ENCODE measurements at places on chromosomes 16 and 17.

GRCh38 chr16:56121156-56121500 is 70.2 kb upstream of the GNAO1 start:
- DNase-seq, result no peak

DNA sequence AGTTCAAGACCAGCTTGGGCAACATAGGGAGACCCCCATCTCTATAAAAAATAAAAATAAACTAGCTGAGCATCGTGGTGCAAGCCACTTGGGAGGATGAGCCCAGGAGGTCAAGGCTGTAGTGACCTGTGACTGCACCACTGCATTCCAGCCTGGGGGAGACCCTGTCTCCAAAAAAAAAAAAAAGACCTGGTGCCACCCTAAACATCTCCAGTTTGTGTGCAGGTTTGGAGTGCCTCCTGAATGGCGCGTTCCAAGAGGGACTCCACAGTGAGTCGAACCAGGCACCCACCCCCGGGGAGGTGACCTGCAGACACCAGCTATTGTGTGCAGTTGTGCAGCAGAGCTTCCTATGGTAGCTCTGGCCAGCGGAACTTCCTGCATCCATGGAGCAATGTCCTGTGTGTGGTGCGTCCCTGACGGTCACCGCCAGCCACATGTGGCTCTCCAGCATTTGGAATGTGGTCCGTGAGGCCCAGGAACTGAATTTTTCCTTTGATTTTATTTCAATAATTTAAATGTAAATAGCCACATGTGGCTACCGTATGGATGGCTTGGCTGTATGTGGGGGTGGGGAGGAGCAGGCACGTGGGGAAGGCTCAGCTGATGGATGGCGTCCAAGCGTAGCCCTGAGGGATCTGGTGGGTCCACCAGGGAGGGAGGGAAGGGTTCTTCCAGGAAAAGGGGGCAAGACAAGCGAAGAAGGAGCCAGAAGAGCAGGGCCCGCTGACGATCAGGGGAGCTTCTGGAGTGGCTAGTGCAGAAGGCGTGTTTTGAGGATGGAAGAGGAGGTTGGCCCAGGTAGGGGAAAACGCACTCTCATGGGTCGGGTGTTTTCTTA is 107.1 kb upstream of the GSE1 start:
- no peak for DNase-seq

GRCh38 chr17:76909971-76910760 is 42.0 kb downstream of the MGAT5B start:
- DNase-seq, result no peak

DNA sequence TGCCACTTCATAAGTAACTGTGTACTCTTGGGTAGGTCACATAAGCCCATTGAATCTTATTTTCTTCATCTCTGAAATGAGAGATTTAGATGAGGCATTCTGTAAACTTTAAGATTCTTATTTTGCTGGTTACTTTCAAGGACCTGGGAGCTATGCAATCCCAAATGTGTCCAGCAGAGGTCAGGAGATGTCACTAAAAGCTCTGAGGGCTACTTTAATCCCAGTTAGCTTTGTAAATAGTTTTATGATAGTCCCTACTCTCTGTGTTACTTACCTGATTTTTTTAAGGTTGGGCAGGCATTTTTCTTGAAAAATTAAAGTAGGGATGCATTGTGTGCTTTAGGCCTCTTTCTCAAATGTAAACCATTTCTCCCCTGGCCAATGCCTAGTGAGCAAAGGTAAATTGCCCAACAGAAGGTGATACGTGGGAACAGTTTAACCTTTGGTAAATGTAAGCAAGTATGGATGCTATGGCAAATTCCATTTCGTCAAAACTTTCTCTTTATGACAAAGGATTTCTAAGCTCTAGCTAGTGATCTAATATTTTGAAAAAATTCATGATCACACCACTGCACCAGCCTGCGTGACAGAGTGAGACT is 57.1 kb upstream of the WSB1 start:
- DNase-seq, result peak; percentile 61

DNA sequence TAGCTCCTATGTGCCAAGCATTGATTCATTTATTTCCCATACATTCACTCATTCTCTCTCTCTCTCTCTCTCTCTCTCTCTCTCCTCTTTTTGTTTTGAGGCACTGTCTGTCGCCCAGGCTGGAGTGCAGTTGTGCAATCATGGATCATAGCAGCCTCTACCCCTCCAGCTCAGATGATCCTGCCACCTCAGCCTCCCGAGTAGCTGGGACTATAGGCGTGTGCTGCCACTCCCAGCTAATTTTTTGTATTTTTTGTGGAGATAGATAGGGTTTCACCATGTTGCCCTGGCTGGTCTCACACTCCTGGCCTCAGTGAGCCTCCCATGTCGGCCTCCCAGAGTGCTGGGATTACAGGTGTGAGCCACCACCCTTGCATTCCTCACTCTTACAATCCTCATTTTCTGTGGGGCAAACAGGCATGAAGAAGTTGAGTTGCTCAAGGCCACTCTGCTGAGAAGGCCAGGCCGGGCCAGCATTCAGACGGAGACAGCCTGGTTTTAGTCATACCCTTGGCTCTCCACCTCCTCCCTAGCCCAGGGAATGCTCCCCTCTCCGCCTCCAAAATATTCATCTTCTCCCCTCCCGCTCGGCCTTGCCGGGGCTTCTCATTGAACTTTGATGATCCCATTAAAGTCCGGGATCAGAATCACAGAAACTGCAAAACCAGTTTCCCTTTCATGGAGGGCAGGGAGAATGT is 765 bp upstream of the PRM2 start:
- DNase-seq, result no peak

DNA sequence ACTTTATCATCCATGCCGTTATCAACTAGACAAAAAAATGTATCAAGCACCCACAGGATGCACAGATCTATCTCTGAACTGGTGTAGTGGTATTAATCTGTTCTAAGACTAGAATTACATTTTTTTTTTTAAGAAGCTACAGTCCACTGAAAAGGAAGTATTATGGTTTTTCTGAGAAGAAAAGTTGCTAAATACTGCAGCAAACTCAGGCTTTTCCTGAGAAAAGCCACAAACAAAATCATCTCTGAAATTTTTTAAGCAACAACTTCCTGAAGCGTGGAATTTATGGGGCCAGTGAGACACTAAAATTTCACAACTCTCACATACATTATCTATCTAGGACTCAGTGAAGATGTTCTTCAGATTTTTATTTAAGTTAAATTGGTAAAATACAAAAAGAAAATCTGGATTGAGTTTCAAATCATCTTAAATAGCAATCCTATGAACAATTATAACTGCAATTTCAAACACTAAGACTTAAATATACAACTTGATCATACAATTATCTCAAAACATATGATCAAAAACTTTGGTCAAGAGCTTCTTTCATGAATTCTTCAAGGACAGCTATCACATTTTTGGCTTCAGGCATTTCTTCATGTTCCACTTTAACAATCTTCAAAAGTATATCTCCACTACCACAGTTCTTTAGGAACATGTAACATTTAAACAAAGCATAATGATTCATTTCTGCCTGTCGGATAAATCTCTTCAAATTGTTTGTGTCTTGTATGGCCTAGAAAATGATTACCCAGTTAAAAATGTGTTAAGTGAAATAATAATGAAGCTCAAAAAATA is 10.5 kb downstream of the C17orf75 start:
- no peak for DNase-seq

DNA sequence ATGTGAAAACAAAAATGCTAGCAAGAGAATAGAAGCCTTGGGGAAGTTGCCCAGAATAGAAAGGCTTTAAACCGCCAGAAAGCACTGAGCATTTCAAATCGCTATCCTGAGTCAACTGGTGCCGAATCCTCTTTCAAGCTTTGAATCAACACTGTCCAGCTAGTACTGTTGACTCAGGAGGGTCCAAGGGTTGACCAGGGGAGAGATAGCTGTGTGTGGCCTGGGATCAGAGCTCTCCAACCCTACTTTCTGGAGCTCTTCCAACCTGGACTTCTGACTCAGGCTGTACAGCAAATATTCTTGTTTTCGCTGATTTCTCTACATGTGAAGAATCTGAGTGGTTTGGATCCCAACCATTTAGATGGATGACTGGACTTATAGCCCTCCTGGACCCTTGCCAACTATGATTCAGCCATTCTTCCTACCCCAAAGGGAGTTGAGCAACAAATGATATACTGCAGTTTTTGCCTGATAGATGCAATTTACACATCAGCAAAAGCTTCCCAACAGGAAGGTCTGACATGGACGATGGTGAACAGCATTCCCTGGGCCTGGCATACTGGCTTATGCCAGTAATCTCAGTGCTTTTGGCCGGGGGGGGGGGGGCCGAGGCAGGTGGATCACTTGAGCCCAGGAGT is 154.0 kb upstream of the SDK2 start:
- no peak for DNase-seq

DNA sequence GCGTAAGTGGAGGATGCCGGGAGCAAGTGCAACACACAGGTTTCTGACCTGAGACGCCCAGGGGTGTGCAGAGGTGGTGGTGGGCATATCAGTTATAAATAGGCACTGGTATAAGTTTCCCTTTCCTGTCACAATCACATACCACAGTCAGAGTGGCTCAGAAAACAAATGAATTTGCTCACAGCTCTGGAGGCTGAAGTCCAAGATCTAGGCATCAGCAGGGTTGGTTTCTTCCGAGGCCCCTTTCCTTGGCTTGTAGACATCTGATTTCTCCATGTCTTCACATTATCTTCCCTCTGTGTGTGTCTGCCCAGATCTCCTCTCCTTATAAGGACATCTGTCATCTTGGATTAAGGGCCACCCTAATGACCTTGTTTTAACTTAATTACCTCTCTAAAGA is 250.5 kb upstream of the TNRC6C start:
- no peak for DNase-seq

- DNase-seq, result no peak
These were observed 85.6 kb downstream of the CLEC16A start for GRCh38 chr16:11029948-11030347.

GRCh38 chr17:79836972-79837887 is 2.0 kb downstream of the CBX4 start:
- no peak for DNase-seq

DNA sequence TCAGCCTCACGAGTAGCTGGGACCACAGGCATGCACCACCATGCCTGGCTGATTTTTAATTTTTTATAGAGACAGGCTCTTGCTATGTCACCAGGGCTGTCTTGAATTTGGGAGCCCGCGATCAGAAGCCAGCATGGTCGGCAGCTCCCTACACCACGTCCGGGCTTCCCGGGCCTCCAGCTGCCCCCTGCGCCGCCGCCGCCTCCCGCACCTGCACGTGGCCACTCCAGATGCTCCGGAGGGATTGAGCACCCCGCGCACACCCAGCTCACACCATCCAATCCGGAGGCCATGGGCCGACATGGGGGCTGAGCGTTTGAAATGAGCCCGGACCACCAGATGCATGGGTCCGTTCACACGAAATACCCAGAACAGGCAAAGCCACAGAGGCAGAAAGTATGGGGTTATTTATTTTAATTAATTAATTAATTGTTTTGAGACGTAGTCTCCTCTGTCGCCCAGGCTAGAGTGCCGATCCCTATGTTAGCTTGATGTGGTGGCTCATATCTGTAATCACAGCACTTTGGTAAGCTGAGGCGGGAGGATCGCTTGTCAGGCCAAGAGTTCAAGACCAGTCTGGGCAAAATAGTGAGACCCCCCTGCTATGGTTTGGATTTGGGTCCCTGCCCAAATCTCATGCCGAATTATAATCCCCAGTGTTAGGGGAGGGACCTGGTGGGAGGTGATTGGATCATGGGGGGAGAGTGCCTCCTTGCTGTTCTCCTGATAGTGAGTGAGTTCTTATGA is 17.1 kb upstream of the PDXDC1 start:
- DNase-seq, result no peak

DNA sequence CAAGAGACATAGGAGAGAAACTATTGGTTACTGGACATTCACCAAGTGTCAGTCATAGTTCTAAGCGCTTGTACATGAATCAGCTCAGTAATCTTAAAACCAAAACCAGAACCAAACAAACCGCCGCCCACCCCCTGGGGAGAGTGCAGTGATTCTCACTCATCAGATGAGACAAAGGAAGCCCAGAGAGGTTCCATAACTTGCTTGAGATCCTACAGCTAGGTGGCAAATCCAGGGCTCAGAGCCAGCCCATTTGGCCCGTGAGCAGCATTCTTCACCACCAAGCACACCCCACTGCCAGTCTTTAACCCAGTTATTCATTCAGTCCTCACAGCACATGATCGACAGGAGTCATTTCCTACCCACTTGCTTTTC is 37.2 kb upstream of the RGS9 start:
- DNase-seq, result peak; percentile 40

DNA sequence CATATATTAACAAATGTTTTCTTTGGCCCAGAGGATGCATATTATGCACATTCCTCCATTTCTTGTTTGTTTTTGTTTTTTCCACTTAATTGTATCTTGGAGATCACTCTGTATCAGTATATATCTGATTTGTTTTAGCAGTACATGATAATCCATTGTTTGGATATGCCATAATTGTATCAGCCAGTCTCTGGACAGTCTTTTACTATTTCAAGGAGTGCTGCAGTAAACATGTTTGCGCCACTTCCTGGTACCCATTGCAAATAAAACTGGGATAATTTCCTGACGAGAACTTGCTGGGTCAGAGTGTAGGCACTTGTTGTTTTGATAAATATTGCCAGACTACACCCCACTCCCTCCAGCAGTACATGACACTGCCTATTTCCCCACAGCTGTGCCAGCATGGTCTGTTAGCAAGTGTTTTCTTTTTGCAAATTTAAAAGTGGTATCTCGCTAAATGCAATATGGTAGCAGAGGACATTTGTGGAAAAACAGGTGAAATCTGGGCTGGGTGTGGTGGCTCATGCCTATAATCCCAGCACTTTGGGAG is 4.9 kb upstream of the TMEM11 start:
- DNase-seq, result no peak

- no peak for DNase-seq
These were observed 16.8 kb upstream of the MTSS2 start for GRCh38 chr16:70702624-70703023.

- DNase-seq, result no peak
These were observed 36.1 kb upstream of the PHB1 start for GRCh38 chr17:49450735-49451134.

DNA sequence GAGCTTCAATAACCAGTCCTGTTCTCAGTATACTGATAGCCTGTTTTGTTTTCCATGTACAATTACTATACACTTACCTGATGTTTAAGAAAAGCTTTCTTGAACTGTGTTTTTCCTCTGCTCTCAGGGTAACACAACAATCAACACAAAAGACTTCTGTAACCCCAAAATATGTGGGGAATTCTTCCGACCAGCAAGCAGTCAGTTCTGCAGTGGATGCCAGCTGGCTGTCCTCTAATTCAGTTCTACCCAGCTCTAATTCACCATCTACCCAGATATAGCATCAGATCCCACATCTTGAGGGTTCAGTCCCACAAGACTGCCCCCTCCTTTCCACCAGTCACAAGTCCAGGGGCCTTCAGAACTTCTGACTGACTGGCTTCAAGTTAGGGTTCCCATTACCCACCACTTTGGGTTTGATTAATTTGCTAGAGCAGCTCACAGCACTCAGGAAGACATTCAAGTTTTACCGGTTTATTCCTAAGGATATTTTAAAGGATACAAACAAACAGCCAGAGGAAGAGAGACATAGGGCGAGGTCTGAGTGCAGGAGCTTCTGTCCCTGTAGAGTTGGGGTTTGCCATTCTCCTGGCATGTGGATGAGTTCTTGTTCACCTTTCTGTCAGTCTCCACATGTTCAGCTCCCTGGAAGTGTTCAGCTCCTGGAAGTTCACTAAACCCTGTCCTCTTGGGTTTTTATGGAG is 178.2 kb downstream of the CHD9 start:
- no peak for DNase-seq
